Right renal cortex interstitium (tissue), 3 donors: ENCODE measurements at places on chromosomes 16 and 17. TPM values are rescaled to one million over a fixed set of nuclear protein-coding genes. Genes with fewer than 3 reads are reported as not detected.

DNA sequence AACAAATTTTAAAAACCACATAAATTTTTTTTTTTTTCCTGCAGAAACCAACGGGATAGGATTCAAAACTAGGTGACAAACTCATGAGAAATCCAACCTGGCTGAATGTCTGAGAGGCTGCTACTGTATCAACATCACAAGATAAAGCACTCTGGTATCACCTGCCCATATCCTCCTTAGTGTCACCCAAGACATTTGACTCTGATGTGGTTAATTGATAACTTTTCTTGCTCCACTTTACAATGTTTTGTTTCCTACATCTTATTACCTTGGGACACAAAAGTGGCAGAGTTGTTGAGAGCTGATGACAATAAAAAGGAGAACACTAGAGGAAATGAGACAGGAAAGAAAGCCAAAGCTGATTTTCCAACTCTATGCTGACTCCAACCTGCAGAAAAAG is 4.0 kb upstream of the FBXL20 start:
- DNase-seq: no peak

DNA sequence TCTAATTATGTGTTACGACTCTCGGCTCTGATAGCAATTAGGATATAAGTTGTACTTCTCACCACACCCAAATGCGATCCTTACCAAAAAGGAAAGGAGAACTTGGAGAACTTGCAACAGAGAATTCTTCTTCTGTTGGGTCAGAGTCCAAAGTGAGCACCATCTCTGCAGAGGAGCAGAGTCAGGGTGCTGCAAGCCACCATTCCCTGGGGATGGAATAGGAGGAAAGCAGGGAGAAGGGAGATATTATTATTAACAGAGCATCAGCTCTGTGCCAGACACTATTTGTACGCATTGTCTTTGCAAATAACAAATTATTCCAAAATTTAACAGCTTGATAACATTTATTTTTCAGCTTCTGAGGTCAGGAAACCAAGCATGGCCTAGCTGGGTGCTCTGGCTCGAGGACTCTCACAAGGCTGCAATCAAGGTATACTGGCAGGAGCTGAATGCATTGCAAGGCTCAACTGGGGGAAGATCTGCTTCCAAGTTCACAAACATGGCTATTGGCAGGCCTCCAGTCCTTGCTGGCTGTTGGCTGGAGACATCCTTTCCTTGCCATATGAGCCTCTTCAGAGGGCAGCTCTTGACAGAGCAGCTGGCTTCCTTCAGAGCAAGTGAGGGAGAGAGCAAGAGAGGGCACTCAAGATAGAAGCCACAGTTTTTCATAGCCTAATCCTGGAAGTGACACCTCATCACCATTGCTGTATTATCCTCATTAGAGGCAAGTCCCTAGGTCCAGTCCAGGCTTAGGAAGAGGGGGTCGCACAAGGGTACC is 296.2 kb upstream of the CDH5 start:
- DNase-seq: peak; percentile 58

The CA5A gene
- 0.04 TPM for polyA plus RNA-seq

DNA sequence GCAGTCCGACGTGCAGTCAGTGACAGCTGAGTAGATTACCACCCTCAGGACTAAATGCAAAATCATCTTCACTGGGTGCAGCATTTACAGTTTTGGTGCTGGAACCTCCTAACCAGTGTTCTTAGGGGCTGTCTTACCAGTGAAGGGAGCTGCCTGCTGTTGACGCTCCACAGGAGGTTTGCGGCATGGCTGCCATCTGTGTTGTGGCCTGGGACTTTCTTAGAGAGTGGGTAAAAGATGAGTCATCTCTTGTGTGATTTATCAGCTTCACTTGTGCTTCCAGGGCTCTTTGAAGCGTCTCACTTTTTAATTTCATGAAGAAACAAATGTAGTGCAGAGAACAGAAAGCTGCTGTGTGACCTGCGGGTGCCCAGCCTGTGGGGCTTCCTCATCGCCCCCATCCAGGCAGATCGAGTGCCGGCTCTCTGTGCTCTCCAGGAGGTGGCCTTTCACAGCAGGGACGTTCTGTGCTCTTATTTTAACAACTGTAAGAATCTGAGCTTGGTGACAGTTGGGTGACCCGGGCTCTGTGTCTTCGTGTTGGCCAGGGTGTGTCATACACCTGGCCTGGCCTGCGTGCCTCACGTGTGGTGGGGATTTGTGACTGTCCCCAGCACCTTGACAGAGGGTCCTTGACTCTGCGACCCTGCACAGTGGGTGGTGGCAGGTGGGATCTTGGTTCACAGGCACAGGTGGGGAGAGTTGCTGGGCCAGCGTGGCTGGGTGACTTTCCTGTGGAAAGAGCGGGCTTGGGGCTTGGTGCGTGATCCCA is 24.3 kb upstream of the ZNF750 start:
- no peak for DNase-seq

DNA sequence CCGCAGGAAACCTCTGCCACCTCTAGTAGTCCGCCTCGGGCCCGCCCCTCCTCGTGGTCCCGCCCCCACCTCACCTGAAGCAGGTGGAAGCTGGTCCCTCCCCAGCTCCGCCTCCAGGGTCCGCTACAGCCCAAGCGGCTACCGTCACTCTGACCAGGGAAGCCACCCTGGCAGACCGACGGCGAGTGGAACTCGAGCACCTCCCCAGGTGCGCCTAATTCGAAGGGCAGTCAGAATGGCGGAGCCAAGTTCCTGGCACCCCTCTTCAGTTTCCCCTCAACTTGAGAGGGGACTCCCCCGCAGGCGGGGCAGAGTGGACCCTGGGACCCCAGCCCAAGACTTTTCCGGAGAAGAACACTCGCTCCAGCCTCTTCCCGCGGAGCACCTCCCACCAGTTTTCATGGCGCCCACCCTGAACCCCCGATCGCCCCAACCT is 507 bp downstream of the FHOD1 start:
- DNase-seq: no peak

- DNase-seq: no peak
These were observed 5.8 kb upstream of the RARA start for GRCh38 chr17:40303009-40303657.

The HBQ1 gene
- polyA plus RNA-seq: 0.67 TPM

DNA sequence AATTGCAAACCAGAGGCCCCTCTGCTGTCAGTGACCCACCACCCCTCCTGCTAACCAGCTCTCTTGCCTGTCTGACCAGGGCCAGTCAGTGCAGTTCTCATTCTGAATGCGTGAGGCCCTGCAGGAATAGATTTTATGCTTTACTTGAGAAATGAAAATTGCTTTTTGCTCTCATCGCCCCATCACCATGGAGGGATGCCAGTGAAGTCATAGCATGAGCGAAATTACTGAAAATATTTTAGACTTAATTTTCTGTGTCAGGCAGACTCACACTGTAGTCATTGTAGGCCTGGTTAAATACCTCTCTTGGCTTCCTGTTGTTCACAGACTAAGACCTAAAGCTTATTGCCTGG is 490.5 kb upstream of the CDH5 start:
- DNase-seq: no peak

The MYH1 gene
- polyA plus RNA-seq: not detected

- no peak for DNase-seq
These were observed 15.7 kb downstream of the CRLF3 start for GRCh38 chr17:30808785-30809286.

The TOX3 gene
- 33.6 TPM for polyA plus RNA-seq
